ENCODE measurements at places on chromosomes 6 and 20.

GRCh38 chr20:50438986-50439407 is 71.2 kb upstream of the PTPN1 start:
- DNase-seq, result no peak

- no peak for DNase-seq
These were observed 140.9 kb downstream of the NCOA3 start for GRCh38 chr20:47642624-47643023.

DNA sequence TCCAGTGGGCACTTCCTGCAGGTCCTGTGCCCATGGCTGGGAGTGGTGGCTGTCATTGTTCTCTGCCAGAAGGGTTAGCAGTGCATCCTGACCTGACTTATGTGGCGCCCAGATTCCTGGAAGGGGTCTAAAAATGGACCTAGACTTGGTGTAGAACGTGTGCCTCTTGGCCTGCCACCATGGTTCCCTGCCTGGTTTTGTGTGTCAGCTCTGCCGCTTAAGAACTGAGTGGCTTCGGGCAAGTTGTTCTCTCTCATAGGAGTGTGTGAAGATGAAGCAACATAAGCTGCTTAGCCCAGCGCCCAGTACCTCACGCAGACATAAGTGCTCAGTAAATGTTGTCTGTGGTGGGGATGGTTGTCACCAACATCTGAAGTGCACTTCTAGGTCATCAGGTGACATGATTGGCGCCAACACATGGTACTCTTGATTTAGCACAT is 52.1 kb downstream of the PTPN1 start:
- DNase-seq, result no peak

GRCh38 chr6:134447883-134448387 is 130.0 kb upstream of the SGK1 start:
- no peak for DNase-seq

DNA sequence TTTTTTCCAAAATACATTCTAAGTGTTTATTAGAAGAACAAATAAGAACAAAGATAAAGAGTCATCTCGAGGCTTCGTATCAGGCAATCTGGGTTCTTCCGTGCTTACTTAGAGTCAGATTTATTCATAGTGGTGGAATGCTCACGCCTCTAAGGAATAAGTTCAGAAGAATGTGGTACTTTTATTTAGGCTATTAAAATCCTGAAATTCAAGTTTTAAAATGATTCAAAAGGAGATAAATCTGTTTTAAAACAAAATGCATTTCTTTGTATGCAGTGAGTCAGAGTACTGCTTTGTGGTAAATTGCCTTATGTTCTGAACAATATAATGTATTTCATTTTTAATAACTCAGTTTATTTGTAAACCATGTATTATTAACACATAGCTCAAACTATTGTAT is 89.1 kb downstream of the FUT9 start:
- no peak for DNase-seq

DNA sequence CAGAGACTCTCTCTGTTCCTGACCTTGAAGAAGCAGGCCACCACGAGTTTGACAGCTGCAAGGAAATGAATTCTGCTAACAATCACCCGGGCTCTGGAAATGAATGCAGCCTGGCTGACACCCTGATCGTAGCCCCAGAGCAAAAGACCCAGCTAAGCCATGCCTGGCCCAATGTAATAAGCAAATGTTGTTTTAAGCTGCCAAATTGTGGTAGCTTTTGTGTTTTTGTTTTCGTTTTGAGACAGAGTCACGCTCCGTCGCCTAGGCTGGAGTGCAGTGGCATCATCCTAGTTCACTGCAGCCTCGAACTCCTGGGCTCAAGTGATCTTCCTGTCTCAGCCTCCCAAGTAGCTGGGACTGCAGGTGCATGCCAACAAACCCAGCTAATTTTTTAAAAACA is 3.3 kb upstream of the OXT start:
- no peak for DNase-seq

DNA sequence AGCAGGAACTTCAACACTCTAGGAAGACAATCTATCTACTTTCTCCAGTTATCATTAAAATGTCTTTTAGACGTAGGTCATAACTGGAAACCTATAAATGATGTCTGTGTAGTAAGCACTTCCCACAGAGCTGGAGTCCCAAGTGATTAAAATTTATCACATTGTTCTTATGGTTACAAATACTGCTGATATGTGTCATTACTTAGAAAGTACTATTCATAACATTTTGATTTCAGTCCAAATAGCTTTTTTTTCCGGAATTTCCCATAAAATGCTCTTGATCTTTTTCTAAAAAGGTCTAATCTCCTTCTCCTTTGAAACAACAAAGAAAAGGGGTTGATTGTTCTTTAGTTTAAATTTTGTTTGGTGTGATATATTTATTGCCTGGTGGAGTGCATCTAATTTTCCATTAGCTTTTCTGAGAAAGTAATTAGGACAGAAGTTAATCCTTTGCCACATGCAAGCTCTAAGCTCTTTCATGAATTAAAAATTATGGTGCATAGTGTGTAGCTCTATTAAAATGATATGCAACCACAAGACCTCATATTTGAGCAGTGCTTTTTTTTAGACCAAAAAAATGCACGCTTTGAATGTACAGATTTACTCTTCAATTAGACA is 132.7 kb upstream of the TCF21 start:
- DNase-seq, result no peak

DNA sequence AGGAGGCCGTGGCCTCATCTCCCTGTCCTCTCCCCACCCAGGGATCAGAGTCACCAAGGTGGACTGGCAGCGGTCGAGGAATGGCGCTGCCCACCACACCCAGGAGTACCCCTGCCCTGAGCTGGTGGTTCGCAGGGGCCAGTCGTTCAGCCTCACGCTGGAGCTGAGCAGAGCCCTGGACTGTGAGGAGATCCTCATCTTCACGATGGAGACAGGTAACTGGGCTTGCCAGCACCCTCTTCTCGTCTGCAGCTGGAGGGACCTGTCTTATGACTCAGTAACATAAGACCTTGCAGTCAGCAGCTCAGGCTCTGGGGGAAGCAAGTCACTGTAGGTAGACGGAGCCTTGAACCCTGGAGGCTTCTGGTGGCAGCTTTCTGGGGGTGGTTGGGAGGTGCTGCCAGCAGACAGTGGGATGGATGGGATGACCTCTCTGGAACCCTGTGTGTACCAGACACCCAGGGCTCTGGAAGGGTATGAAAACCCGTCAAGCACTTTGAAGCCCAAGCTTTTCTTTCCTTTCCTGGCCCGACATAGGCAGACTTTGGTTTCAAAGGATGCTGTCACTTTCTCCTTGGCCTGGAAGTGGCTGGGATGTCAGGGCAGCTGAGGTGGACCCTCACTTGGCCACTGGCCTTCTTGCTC is 13.8 kb downstream of the TGM6 start:
- DNase-seq, result no peak

GRCh38 chr20:51528263-51529027 is 14.1 kb downstream of the NFATC2 start:
- DNase-seq, result no peak

DNA sequence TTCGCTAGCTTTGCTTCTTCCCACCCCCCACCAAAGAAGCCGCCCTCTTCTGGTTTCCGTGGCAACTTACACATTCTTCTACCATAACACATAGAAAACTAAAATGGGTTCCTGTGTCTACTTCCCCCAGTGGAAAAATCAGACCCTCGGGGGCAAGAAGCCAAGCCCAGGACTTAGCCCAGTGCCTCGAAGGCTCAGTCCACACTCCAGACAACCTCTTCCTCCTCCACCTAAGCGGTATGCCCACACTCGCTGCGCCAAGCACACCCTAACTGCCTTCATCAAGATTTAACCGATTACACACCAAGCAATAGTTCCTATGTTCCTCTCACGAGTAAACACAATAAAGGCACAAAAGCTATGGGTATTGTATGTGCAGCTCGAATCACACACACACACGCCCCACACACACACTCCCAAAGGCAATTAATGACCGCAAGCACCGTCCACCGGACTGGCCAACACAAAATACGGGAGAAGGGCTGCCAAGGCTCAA is 537 bp downstream of the PPIL4 start:
- peak; percentile 41 for DNase-seq

DNA sequence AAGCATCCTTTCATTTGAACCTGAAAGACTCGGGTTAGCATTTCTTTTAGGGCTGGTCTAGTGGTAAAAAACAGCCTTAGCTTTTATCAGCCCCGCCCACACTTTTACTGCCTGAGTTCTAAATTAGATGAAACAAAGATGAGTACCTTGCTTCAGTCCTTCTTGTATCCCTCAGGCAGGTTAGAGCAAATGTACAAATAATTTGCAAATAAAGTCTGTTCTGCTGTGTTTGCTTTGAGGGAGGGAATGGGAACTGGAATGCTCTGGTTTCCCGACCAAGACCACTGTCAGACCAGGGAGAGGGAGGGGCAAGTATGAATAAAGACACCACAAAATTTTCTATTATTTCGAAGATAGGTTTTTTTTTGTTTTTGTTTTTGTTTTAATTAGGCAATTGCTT is 85.5 kb upstream of the FLRT3 start:
- no peak for DNase-seq

DNA sequence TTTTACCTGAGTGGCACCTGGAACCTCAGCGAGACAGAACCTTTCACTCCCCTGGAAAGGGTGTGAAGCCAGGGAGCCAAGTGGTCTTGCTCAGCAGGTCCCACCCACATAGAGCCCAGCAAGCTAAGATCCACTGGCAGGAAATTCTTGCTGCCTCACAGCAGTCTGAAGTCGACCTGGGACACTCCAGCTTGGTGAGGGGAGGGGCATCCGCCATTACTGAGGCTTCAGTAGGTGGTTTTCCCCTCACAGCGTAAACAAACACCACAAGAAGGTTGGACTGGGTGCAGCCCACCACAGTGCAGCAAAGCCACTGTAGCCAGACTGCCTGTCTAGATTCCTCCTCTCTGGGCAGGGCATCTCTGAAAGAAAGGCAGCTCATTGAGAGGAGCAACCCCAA is 134.7 kb upstream of the RSPO3 start:
- DNase-seq, result no peak

GRCh38 chr6:42355416-42355815 is 96.3 kb downstream of the TRERF1 start:
- no peak for DNase-seq

GRCh38 chr6:40755046-40755681 is 168.0 kb upstream of the LRFN2 start:
- DNase-seq, result no peak

GRCh38 chr6:160513836-160514235 is 150.2 kb downstream of the LPA start:
- no peak for DNase-seq

GRCh38 chr6:47111685-47112084 is 69.6 kb upstream of the ADGRF1 start:
- DNase-seq, result no peak

- DNase-seq, result no peak
These were observed 151.3 kb downstream of the SLC16A10 start for GRCh38 chr6:111238464-111239119.

DNA sequence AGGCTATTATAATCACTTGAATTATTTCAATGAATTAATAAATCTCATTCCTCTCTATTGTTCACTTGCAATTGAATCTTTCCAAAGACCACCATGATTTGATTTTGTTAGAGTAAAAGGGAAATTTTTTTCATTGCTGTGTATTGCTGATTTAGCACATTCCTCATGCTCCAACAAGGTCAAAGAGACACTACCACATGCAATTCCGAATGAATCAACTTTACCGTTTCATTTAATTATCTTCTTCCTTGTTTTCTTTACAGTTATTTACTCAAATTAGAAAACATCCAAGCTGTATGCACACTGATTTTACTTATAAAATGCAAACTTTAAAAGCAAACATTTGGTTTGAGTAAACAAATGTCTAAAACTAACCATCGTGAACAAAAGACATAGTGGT is 967 bp downstream of the KIAA0408 start:
- DNase-seq, result no peak

DNA sequence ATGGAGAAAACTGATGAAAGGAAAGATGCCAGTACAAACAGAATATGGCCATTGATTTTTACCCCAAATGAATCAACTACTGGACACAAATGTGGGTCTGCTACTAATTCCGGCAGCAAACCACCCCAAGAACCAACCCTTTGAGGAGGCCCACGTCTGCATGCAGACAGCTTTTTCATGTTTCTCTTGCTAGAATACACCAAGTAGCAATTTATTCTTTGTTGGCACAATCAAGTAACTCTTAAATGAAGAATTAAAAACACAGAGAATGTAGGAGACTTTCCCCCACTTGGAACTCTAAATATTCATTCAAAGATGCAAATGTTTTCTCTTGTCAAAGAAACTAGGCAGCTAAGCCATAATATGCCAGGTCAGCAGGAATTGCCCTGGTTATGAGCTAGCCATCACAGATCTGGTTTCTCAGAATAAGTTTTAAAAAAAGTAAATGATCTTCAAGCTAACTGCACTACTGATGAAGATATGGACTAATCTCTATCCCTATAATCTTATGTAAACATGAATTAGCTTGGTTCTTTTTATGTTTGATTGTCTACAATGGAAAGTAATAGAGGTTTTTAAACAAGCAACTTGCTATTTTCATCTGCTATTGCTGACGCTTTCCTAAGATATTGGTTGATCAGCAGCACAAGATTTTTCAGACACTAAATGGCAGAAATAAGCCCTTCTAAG is 163.1 kb upstream of the THEMIS start:
- DNase-seq, result no peak

GRCh38 chr20:52843425-52843824 is 128.7 kb upstream of the TSHZ2 start:
- DNase-seq, result no peak

DNA sequence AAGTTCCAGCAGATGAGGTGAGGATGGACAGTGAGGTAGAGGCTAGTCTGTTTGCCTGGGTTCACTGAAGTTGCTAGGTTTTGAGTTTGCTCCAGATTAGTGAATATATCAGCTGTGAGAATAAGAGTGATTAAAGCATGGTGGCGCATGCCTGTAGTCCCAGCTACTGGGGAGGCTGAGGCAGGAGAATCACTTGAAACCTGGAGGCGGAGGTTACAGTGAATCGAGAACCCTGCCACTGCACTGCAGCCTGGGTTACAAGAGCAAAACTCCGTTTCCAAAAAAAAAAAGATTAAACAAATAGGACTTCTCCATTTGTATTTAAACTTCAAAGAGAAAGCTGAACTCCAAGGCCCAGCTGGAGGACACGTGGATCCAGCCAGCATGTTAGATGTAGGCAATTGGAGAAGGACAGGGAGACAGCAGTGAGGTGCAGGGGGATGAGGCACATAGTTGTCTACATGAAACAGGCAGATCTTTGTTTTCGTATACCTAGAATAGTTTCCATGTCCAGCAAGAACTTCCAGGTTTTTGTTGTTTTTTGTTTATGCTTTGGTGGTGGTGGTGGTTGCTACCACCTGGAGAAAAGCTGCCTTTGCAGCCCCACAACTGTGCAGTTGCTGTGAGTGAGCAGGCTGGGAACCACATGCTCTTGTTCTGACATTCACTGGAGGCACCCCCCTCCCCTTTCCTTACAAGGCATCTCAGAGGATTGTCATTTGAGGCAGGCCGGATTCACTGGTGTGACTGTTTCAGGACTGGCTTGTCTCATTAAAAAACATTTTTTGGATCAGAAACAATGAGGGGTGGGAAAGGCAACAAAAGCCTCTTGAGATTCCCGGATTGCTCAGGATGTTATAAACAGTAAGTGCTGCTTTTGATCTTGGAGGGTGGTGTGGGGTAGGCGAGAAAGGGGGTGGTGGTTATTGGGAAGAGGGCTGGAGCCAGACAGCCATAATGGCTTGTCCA is 72.3 kb downstream of the JARID2 start:
- no peak for DNase-seq

Measured in pulmonary artery endothelial cell (primary cell).